NCI-H2081 (cell line): ENCODE measurements at places on chromosomes 5 and 9.

DNA sequence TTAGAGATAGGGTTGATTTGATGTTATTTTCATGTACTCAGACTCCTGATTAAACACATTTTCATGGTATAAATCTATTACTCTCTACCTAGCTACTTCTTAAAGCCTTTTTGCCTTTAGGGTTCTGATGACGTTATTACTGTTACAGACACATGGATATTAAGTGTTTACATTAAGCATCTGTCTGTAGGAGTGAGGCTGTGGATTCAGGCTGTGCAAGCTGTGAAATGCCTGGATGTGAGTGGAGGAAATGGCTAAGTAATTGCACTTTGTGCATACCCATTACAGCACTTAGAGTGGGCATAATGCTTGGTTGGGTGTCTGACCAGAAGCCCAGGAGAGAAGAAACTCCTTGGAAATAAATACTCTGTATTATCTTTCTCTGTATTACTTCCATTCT is 186.8 kb downstream of the SNX18 start:
- DNase-seq = peak; percentile 5

DNA sequence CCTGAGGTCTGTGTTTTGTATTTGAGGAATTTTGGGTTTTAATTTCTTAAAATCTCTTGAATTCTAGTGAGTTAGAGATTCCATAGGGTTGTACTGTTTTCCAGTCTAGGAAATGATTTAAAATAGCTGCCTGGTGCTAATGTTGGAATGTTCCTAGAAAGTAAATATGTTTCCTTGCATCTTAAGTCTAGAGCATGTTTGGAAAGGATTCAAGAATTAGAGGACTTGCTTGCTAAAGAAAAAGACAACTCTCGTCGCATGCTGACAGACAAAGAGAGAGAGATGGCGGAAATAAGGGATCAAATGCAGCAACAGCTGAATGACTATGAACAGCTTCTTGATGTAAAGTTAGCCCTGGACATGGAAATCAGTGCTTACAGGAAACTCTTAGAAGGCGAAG is 41.8 kb downstream of the LMNB1 start:
- no peak for DNase-seq

DNA sequence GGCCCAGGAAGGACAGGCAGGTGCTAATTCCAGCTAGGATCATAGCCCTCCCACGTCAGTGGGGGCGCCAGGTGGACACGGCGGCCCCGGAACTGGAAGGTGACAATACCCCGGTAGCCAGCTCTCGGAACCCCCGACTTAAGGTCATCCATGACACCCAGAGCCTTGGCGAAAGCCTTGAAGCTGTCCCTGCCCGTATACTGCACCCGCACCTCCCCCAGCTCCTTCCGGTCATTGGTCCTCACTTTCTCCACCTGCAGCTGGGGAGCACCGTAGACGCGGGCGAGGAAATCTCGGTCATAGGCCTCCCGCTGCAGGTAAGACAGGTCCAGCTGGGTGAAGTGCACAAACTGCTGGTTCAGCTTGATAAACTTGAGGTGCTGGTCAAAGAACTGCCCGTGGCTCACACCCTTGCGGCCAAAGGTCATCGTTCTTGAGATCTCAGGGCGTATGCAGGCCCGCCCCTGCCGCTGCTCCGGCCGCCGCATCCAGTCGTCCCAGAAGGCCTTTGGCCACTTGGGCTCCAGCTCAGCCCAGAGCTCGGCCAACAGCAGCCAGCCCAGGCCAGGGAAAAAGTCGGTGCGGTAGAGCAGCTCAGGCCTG is 10.9 kb downstream of the MGAT1 start:
- no peak for DNase-seq

DNA sequence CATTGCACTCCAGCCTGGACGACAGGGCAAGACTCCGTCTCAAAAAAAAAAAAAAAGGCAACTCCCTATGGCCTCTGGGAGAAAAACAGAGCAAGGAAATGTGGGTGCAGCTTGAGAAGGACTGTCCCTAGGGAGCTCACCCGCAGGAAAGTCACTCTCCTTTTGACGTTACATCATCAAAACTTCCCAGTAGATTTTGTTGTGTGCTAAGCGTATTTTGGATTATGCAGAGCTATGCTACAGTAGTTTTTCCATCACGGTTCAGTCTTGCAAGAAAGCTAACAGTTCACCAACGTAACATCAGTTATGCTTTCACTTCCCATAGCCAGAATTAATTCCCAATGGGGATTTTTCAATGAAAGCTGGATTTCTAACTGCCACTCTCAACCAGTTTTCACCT is 138.8 kb downstream of the HSD17B3 start:
- DNase-seq = no peak

DNA sequence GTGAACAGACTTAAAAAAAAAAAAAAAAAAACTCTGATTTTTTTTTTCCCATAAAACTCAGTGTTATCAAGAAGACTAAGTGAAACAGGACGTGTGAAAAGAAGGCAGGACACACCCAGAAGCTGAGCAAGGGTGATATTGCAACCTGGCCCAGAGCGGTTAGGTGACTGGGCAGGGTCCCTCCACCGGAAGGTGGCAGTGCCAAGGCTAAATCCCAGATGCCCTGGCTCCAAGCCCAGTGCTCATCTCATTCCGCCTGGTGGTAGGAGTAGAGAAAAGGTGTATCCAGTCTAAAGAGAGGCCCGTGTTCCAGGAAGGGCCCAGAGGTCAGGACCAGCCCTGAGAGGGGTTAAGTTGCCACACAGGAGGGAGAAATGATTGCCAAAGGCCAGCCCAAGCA is 51.5 kb upstream of the SAP30L start:
- no peak for DNase-seq

DNA sequence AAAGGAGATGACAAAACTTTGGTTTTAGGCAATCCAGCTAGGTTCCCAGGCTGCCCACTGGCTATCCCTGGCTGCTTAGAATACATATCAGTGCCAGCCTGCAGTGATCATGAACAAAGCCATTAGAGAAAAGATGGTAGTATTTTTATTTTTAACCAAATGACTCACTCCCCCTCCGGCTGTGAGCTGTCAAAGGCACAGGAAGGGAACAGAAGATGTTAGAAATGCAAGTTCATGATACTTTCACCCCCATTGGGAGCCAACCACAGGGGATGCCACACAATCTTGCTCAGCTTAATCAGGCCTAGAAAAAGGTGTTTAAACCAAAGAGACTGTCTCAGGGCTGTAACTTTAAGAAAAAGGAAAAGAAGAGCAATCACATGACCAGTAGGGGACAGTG is 70.3 kb upstream of the ASTN2 start:
- no peak for DNase-seq

GRCh38 chr5:168807287-168807686 is 228.1 kb upstream of the PANK3 start:
- DNase-seq = no peak
